ENCODE measurements at places on chromosomes 7 and 10.

DNA sequence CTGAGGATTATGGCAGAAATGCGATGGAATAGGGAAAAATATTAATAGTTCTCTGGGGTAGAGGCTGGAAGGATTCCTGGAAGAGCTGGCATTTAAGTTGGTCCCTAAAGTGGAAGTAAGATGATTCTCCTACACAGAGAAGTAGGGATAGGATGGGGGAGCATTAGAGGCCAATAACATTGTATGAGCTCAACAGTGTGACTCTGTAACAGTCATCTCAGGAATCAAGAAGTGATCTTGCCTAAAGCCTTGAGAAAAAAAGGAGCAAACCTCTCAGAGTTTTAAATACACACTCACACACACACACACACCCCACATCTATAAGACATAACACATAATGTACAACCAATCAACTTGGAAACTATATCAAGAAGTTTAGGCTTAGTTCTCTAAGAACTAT, 117.7 kb upstream of the CDK1 start:
- no peak for DNase-seq

DNA sequence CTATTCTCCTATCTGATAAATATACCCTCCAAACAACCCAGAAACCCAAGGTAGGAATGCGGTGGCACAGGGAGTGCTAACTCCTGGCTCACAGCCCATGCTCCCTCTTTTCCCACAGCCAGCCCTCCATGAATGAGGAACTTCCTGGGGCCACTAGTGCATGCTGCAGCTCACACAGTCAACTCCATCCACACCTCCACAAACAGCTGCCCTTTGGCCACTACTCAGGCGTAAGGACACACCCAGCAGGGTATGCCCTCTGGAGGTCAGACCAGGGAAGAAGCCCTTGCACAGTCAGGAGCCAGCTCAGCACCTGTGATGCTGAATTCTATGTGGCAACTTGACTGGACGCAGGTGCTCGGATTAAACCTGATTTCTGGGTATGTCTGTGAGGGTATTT, 85.2 kb upstream of the PIK3CG start:
- no peak for DNase-seq

DNA sequence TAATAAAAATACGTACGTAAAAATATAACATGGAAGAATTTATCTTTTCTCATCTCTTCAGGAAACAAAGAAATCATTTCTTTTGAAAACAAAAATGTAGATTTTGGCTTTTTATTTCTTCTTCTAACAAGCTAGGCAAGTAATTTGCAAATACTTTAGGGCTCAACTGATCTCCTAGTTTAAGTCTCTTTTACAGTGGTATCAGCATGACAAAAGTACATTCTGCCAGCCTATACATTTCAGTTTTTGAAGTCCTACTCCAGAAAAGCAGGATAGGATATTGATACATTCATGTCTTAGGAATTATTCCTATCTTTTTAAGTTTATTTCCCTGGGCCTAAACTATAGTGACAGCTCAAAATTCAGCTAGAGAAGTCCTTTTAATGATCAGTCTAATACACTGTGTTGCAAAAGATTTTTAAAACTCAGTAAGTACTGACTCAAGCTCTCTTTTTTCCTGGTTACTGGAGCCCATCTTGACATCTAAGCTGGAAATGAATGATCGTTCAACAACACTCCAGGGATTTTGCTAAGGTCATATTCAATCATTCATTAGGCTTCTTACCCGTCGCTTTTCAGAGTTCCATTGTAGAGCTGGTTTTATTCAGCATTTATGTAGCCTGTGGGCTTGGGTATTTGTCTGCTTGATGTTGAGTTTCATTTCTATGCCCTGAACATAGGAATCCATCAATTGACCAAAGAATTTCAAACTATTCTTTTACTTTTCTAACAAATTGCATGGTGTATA, 12.2 kb upstream of the FAM53B start:
- DNase-seq = no peak

DNA sequence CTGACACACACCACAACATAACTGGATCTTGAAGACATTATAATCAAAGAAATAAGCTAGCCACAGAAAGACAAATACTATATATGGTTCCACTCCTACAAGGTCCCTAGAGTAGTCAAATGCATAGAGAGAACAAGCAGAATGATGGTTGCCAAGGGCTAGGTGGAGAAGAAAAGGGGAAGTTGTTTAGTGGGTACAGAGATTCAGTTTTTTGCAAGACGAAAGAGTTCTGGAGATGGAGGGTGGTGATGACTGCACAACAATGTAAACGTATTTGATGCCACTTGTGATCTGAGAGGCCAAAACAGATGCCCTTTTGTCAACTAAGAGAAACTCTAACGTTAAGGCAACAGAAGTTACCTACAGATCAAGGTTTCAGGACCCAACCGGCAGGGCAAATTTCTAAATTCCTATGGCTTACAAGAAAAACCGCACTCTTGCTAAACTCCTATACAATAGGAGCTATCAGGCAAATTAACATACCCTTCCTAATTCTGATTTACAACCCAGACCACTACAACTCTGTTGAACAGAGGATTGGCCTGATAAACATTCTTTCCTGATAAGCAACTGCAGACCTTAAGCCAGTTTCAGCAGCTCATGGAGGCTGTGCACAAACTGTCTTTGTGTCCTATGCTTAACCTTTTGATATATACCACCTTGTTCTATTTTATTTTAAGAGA, 69.0 kb downstream of the FAM107B start:
- DNase-seq = no peak

DNA sequence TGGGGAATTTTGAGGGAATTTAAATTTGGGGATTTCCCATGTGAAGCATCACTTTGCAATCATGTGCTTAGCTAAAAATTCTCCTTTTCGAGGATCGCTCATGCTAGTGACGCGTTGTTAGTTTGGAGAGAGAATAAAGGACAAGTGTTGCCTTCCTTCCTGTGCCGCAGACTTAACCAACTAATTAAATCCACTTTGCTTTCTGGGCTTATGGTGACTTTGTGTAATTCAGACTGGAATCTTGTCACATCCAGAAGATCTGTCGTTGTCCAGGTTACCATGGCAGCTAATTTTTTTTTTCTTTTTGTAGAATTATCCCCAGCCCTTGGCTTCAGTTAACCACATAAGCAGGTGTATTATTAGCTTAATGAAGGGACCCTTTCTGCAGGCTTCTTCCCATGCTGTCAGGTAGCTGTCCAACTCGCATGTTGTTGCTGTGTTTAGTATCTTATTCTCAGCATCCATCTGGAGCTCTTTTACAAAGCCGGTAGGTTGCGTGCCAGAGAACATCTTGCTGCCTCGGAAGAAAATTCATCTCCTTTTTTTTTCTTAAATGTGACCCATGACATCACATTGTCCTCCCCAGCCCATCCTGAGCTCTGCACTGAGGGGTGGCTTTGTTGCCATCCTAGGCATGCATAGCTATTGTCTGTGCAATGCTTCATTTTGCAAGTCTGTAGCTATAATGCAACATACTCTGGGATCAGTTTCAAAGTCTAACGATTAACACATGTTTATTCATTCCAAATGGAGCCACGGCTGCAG, 47.2 kb upstream of the NRP1 start:
- peak; percentile 99 for DNase-seq

DNA sequence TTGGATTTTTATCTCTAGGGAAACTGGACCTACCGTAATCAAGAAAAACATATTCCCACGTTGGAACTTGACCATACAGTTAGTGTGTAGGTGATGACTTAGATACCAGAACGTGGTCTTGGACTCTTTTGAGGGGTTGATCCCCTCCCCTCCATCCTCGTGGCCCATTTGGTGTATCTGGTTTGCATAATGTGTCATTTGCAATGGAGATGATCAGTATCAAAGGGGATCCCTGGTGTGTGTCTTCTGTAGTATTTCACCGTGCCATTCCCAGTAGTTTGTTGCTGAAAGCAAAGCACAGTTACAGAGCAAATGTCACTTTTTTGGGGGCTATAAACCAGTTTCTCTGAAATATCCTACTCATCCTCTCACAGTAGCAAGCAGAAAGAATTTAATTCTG, 217.7 kb downstream of the TCF7L2 start:
- DNase-seq = no peak

DNA sequence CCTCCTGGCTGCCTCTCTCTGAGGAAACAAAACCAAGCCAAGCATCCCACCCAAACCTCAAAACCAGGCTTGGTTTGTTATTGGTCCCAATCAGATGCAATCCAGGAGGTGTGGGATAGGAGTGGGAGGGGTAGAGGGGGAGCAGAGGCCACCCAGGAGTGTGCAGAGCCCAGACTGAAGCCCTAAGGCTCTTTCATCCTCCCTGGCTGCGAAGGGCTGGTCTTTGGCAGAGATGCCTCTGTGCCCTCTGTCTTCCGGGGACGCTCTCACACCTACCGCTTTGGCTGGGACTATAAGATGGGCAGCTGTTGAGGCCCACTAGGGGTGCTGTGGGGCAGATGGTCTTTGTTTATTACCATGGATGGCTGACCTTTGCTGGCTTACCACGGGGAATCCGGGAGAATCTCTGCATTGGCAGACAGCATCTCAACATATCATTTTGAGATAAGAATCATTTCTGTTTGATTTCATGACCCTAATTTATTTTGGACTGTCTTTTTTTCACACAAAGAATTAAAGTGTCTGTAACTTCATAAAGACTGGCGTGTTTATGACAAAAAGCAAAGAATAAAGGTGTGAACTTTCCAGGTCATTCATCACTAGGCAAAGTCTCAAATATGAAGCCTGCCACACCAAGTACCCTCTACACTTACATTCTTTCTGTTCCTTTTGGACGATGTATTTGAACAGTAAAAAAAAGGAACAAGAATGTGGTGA, 6.5 kb upstream of the DENND2A start:
- DNase-seq = peak; percentile 28

DNA sequence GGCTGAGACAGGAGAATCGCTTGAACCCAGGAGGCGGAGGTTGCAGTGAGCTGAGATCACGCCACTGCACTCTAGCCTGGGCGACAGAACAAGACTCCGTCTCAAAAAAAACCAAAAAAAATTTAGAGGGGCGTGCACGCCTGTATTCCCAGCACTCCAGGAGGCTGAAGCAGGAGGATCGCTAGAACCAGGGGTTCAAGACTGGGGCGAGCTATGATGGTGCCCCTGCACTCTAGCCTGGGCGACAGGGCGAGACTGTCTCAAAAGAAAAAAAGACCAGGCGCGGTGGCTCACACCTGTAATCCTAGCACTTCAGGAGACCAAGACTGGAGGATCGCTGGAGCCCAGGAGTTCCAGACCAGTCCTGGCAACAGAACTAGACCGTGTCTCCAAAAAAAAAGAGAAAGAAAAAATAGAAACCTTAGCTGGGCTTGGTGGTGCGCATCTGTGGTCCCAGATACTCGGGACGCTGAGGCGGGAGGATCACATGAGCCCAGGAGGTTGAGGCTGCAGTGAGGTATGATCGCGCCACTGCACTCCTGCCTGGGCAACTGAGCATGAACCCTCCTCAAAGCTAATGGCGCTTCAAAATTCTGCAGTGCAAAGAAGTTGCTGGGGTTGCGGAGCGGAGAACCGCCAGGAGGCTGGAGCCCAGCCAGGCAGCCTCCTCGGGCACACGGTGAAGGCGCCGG, 382 bp upstream of the MBLAC1 start:
- no peak for DNase-seq
